ENCODE measurements at places on chromosomes 7 and 10.

GRCh38 chr7:75739796-75740672, 1.3 kb upstream of the HIP1 start:
- peak overlapping the region; percentile 44 for H3K4me3 ChIP-seq
- peak; percentile 82 for DNase-seq
- H3K36me3 ChIP-seq, result no peaks in the 10 kb centered on the region
- peaks cover 1% of the 10 kb centered on the region for H3K4me1 ChIP-seq
- H3K27me3 ChIP-seq, result no peaks in the 10 kb centered on the region

DNA sequence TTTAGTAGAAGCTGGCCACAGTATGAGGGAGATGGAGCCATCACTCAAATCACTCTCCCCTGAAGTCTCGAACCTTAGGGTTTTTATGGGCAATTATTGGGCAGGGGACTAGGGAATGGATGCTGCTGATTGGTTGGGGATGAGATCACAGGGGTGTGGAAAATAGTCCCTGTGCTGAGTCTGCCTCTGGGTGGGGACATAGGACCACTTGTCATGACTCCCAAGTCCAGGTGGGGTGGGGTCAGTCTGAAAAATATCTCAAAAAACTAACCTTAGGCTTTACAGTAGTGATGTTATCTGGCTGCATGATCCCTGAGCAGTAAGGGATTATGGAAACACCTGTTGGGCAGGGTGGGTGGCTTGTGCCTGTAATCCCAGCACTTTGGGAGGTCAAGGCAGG, 98.6 kb downstream of the XRCC2 start:
- H3K4me1 ChIP-seq, result no peaks in the 10 kb centered on the region
- no peaks in the 10 kb centered on the region for H3K36me3 ChIP-seq
- DNase-seq, result no peak
- H3K27ac ChIP-seq, result no peak overlapping the region
- H3K27me3 ChIP-seq, result no peaks in the 10 kb centered on the region
- H3K4me3 ChIP-seq, result no peak overlapping the region

- no peak for DNase-seq
- no peaks in the 10 kb centered on the region for H3K36me3 ChIP-seq
- no peak overlapping the region for H3K27ac ChIP-seq
Measured at GRCh38 chr7:108007261-108007660, 4.3 kb upstream of the LAMB1 start.

DNA sequence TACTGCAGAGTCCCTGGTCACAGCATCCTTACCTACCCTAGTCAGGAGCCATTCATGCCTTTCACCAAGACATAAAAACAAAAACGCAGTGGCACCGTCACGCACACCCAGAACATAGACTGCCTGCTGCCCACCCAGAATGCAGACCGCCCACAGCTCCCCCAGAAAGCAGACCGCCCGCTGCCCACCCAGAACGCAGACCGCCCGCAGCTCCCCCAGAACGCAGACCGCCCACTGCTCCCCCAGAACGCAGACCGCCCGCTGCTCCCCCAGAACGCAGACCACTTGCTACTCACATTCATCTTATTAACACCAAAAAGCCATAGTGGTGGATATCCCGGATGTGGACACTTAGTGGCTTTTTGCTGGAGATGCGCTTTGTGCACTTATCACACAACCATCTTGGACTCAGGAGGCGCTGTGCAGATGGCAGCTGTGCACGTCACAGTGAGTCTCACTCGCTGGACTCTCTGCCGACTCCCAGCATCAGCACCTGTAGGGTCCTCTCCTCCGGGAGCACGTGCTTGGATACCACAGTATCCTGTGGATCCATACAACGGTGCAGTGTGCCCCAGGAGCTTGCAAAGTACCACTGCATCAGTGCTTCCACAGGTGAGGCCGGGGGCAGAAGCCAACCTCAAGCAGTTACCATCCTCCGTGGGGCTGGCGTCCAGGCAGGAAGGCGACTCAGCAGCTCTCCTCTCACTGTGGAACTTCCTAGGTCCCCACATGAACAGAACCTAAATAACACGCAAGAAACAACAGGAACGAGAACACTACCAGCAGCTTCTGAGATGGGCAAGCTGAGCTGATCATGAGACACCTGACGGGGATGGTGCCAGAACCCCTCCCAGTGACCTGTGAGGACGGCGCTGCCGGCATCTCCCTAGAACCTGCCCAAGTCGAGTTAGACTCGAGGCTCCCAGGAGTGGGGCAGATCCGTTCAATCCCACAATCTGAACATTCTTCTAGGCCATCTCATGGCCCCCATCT, 161.0 kb downstream of the DIP2C start:
- no peaks in the 10 kb centered on the region for H3K36me3 ChIP-seq
- H3K27ac ChIP-seq, result no peak overlapping the region
- H3K27me3 ChIP-seq, result no peaks in the 10 kb centered on the region
- no peak for DNase-seq
- no peak overlapping the region for H3K4me3 ChIP-seq
- H3K4me1 ChIP-seq, result no peaks in the 10 kb centered on the region

GRCh38 chr7:82810558-82811259, 352.0 kb downstream of the PCLO start:
- peaks cover 64% of the 10 kb centered on the region for H3K27me3 ChIP-seq
- peak; percentile 76 for DNase-seq
- H3K36me3 ChIP-seq, result no peaks in the 10 kb centered on the region
- no peaks in the 10 kb centered on the region for H3K4me1 ChIP-seq
- no peak overlapping the region for H3K27ac ChIP-seq

- H3K27me3 ChIP-seq, result no peaks in the 10 kb centered on the region
- no peak for DNase-seq
- H3K27ac ChIP-seq, result no peak overlapping the region
Measured at GRCh38 chr10:126170776-126171175, 217.5 kb downstream of the ADAM12 start.

GRCh38 chr7:110337646-110338045, 753.3 kb upstream of the LRRN3 start:
- H3K27ac ChIP-seq, result no peak overlapping the region
- H3K36me3 ChIP-seq, result no peaks in the 10 kb centered on the region
- H3K4me1 ChIP-seq, result no peaks in the 10 kb centered on the region
- no peaks in the 10 kb centered on the region for H3K27me3 ChIP-seq
- DNase-seq, result no peak
- no peak overlapping the region for H3K4me3 ChIP-seq

GRCh38 chr7:157280216-157280841, 56.5 kb upstream of the DNAJB6 start:
- no peaks in the 10 kb centered on the region for H3K36me3 ChIP-seq
- no peaks in the 10 kb centered on the region for H3K27me3 ChIP-seq
- no peak overlapping the region for H3K4me3 ChIP-seq

DNA sequence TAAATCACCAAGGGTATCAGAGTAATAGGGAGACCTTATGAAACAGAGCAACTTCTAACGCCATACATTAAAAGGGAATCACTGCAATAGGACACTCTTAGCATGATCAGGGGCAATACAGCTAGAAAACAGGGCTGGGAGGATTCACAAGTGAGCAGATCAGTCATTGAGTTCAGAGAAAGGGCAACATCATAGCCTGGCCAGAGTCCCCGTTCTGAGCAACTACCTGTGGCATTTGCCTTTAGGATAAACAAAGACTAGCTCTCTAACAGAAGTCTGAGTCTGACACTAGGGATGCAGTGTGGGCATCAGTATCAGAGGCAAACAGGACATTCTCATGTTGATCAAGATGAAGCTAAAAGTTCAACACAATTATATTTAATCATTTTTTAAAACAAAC, 297.9 kb downstream of the DGKB start:
- H3K36me3 ChIP-seq, result no peaks in the 10 kb centered on the region
- no peak for DNase-seq
- H3K27ac ChIP-seq, result no peak overlapping the region
- H3K4me1 ChIP-seq, result peaks cover 8% of the 10 kb centered on the region

DNA sequence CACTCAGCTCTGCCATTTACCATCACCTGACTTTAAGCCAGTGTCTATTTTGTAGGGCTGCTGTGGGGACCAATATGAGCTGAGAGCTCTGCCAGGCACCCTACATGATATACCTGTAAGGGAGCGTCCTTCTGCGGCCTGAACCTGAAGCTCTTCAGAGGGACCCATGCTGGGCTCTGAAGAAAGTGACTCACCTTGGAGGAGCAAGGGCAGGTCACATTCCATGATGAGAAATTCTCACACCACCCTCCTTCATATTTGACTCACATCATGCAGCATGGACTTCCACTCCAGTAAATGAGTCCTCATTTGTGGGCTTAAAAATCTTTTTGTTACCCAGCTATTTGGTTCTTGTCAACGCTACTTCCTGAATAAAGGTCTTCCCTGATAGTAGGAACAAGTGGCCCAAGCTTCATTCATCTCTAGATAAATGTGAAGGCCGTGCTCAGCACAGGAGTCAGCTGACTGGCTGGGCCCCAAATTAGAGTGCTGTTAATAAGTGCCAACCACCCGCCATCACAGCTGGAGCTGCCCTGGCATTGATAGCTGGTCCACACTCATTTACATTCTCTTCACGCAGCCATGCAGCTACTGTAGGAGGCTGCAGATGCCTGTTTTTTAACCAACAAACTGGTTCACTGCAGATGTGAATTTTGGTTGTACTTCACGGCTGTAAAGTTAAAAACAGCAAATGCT, 78.4 kb downstream of the RNF216 start:
- no peak overlapping the region for H3K4me3 ChIP-seq
- peak overlapping the region; percentile 100 for H3K27ac ChIP-seq
- no peaks in the 10 kb centered on the region for H3K27me3 ChIP-seq
- peaks cover 58% of the 10 kb centered on the region for H3K4me1 ChIP-seq
- DNase-seq, result peak; percentile 53

DNA sequence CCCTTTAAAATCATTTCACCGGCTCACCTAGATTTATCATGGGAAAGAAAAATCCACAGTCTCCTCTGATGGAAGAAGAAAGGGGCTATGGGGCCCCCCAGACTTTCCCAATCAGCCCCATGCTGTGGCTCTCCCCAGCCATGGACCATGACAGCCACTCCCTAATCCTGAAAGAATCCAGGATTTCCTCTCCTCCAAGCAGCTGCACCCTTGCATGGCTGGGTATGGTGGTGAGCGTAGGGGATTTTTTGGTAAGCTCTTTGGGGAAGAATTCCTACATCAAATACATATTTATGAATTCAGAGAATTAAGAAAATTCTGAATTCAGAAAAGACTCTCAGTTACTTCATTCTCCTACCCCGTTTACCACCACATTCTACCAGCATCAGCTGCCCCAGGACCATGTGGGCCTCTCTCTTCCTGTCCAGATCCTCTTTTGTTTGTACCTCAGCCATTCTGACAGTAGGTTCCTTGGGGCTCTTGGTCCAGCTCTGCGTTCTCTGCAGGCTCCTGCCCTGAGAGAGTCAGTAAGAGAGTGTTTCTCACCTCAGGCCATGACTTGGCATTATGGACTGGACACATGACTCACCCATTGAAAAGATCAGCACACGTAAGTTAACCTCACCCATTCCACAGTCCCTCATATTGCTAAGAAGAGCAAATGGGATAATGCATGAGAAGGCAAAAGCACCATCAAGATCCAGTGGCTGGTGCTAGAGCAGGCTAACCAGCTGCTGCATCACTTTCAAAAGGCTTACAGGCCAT, 337.8 kb downstream of the ELMO1 start:
- H3K27me3 ChIP-seq, result no peaks in the 10 kb centered on the region
- H3K4me1 ChIP-seq, result no peaks in the 10 kb centered on the region
- no peak overlapping the region for H3K4me3 ChIP-seq
- no peak for DNase-seq
- no peak overlapping the region for H3K27ac ChIP-seq

GRCh38 chr7:85025312-85025756, 161.5 kb downstream of the SEMA3D start:
- no peak overlapping the region for H3K4me3 ChIP-seq
- no peak for DNase-seq
- no peaks in the 10 kb centered on the region for H3K27me3 ChIP-seq
- no peaks in the 10 kb centered on the region for H3K36me3 ChIP-seq
- peak overlapping the region; percentile 15 for H3K27ac ChIP-seq

DNA sequence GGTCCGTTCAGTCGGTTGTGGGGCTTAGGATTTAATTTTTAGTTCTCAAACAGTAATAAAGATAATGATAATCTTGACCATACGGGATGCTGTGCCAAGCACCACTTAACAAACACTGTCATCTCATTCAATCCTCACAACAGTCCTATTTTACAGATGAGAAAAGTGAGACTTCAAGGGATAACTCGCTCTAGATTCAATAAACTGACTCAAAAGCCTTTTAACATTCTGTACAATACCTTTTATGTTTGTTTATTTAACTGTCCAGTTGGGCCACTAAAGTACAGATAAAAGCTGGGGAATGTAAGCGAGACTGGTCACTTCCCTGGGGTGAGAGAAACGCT, 437 bp upstream of the CFAP69 start:
- no peaks in the 10 kb centered on the region for H3K36me3 ChIP-seq
- DNase-seq, result no peak
- H3K4me3 ChIP-seq, result peak overlapping the region; percentile 45
- no peaks in the 10 kb centered on the region for H3K27me3 ChIP-seq
- H3K4me1 ChIP-seq, result no peaks in the 10 kb centered on the region
- no peak overlapping the region for H3K27ac ChIP-seq

GRCh38 chr10:43075612-43076003, 1.3 kb upstream of the RET start:
- no peak overlapping the region for H3K27ac ChIP-seq
- no peak for DNase-seq
- H3K27me3 ChIP-seq, result peaks cover 74% of the 10 kb centered on the region
- H3K4me3 ChIP-seq, result no peak overlapping the region
- no peaks in the 10 kb centered on the region for H3K36me3 ChIP-seq

- DNase-seq, result no peak
- H3K4me3 ChIP-seq, result no peak overlapping the region
- no peaks in the 10 kb centered on the region for H3K36me3 ChIP-seq
- no peak overlapping the region for H3K27ac ChIP-seq
Measured at GRCh38 chr7:142669074-142669654, 80.1 kb upstream of the PRSS1 start.

- H3K36me3 ChIP-seq, result no peaks in the 10 kb centered on the region
- peaks cover 18% of the 10 kb centered on the region for H3K4me1 ChIP-seq
Measured at GRCh38 chr7:103142494-103142893, 6.4 kb downstream of the NAPEPLD start.

- no peaks in the 10 kb centered on the region for H3K4me1 ChIP-seq
- H3K36me3 ChIP-seq, result no peaks in the 10 kb centered on the region
- H3K27me3 ChIP-seq, result no peaks in the 10 kb centered on the region
- DNase-seq, result no peak
Measured at GRCh38 chr10:31343551-31343950, 24.5 kb downstream of the ZEB1 start.

GRCh38 chr10:122033224-122033926, 44.4 kb downstream of the TACC2 start:
- peaks cover 3% of the 10 kb centered on the region for H3K4me1 ChIP-seq
- H3K36me3 ChIP-seq, result no peaks in the 10 kb centered on the region
- no peaks in the 10 kb centered on the region for H3K27me3 ChIP-seq
- no peak for DNase-seq
- no peak overlapping the region for H3K4me3 ChIP-seq

All from cardiac muscle cell (in vitro differentiated cells and primary cell).